Activated CD4-positive, alpha-beta memory T cell treated with anti-CD3 and anti-CD28 coated beads for 36 hours (primary cell): ENCODE measurements at places on chromosomes 3 and 15.

DNA sequence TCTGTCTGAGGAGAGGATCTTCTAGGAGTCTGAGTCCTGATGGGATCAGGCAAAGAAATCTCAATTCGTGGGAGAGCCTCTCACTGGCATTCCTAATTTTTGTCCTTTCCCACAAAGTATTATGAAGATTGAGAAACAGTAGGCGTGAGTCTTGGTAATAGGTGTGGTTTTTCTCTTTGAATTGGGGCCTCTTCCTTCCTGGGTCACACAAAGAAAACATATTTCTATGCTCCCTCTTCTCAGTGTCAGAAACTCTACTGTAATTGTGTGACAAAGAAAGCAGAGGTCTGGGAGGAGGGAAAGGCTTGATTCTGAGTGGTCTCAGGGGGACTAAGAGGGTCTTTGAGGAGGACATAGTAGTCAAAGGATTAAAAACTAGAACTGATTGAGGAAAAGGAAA lies 6.0 kb downstream of the GABRR3 start:
- H3K4me1 ChIP-seq = peaks cover 14% of the 10 kb centered on the region
- no peak overlapping the region for H3K4me3 ChIP-seq
- no peak for DNase-seq
- peak overlapping the region; percentile 65 for H3K27ac ChIP-seq
- H3K27me3 ChIP-seq = no peaks in the 10 kb centered on the region

GRCh38 chr15:37002041-37002672 lies 98.2 kb downstream of the MEIS2 start:
- H3K4me3 ChIP-seq = no peak overlapping the region
- H3K4me1 ChIP-seq = no peaks in the 10 kb centered on the region
- DNase-seq = no peak

DNA sequence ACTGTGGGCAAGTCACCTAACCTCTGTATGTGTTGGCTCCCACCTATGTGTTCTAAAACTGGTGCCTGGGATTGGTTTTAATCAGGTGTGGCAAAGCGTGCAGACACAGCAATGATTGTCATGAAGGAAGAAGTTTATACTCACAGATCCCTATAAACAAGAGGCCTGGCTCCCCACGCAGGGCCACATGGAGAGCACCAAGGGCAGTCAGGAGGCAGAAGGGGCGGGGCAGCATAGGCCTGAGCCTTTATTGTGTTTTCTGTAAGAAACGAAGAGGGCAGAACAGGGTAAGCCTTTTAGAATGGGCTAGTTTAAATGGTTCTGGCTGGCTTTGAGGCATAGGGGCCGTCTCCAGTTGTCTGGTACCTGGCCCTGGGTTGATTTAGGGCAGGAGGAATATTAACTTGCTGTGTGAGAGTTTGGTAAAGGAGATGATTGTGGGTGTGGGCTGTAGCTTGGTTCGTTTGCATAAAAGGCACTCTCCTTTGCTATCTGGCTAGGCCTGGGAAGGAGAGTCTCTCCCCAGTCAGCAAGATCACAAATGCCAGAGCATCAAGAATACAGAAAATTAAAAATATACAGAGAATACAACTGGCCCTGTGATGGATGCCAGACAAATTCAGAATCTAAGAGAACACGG lies 2.2 kb upstream of the FBXW12 start:
- no peak overlapping the region for H3K27ac ChIP-seq
- no peaks in the 10 kb centered on the region for H3K27me3 ChIP-seq
- no peaks in the 10 kb centered on the region for H3K4me1 ChIP-seq
- no peak overlapping the region for H3K4me3 ChIP-seq
- H3K36me3 ChIP-seq = no peaks in the 10 kb centered on the region

- H3K27me3 ChIP-seq = no peaks in the 10 kb centered on the region
- H3K36me3 ChIP-seq = no peaks in the 10 kb centered on the region
- no peak overlapping the region for H3K27ac ChIP-seq
- H3K4me1 ChIP-seq = no peaks in the 10 kb centered on the region
- no peak for DNase-seq
- H3K4me3 ChIP-seq = no peak overlapping the region
Observed at GRCh38 chr3:25289663-25290062, 138.4 kb upstream of the RARB start.

DNA sequence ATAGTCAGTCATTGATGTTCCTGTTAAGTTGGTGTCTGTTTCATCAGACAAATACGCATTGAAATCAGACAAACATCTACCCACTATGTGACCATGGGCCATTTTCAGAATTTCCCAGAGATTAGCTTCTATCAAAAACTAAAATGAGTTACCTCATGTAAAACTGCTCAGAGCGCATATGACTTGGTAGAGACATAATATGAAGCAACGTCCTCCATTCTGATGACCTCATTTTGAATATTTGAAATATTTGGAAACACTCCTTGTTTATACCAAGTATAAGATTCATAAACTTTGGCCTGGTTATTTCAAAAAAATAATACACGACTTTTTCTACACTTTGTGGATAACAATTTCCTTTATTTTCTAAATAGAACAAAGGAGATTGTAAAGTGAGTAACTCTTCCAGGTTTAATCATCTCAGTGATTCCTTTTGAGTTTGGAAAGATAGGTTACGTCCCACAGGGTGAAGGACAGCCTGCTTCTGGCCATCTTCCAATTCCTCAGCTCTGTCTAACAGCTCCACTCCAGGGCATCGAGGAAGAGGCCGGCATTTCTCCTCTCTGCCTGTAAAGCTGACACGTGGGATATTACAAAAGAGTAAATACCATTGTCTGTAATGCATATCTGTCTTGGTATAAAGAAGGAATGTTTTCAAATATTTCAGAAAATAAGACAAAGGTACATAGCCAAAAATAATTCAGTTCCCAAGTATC lies 122.6 kb downstream of the CADM2 start:
- H3K27me3 ChIP-seq = no peaks in the 10 kb centered on the region
- H3K36me3 ChIP-seq = no peaks in the 10 kb centered on the region
- no peak overlapping the region for H3K27ac ChIP-seq
- DNase-seq = no peak

GRCh38 chr3:170738766-170739165 lies 131.2 kb downstream of the RPL22L1 start:
- no peak overlapping the region for H3K27ac ChIP-seq
- no peak for DNase-seq
- no peaks in the 10 kb centered on the region for H3K4me1 ChIP-seq
- H3K27me3 ChIP-seq = peaks cover 9% of the 10 kb centered on the region

DNA sequence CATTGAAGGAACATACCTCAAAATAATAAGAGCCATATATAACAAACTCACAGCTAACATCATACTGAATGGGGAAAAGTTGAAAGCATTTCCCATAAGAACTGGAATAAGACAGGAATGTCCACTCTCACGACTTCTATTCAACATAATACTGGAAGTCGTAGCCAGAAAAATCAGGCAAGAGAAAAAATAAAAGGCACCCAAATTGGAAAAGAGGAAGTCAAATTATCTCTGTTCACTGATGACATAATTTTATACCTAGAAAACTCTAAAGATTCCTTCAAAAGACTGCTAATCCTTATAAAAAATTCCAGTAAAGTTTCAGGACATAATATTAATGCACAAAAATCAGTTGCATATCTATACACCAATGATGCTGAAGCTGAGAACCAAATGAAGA lies 34.9 kb downstream of the SLC2A2 start:
- no peak for DNase-seq
- H3K27me3 ChIP-seq = peaks cover 15% of the 10 kb centered on the region
- H3K27ac ChIP-seq = no peak overlapping the region
- H3K4me3 ChIP-seq = no peak overlapping the region

GRCh38 chr3:52848617-52849016 lies 13.8 kb upstream of the MUSTN1 start:
- no peaks in the 10 kb centered on the region for H3K4me1 ChIP-seq
- no peak overlapping the region for H3K27ac ChIP-seq
- no peaks in the 10 kb centered on the region for H3K36me3 ChIP-seq
- DNase-seq = no peak
- H3K4me3 ChIP-seq = no peak overlapping the region
- no peaks in the 10 kb centered on the region for H3K27me3 ChIP-seq

- H3K36me3 ChIP-seq = no peaks in the 10 kb centered on the region
- DNase-seq = no peak
- H3K27ac ChIP-seq = no peak overlapping the region
- peaks cover 6% of the 10 kb centered on the region for H3K4me1 ChIP-seq
Observed at GRCh38 chr15:65938604-65939003, 69.3 kb downstream of the RAB11A start.

DNA sequence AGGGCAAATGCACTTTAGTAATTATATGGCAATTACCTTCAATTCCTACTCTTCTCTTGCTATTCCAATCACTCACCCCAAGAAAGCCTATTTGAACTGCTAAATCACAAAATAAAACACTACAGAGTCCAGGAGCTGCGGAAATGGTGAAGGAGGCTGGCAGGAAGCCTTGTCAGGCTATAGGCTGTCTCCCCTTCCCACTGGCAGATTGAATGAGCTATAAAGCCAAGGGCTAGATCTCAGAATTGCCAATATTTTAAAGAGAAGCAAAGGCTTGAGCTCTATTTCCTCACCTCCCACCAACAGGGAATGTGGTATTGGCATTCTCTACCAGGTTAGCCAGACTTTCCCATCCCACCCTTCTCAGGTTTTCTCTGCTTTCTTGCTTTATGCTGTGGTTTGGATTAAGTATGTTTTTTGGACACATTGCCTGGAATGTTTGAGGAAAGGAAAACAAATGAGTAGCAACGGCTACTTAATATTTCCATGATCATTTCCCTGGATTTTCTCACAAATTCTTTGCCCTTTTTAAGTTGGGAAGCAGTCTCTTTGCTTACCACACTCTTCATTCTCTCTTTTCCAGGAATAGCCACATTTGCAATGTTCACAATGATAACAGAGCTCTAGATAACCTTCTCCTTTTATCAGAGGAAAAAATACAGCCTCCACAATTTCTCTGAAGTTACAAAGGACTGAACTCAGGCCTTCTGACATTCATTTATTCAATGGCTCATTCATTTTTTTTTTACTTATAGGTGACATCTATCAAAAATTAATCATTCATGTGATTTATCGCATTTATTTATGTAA lies 1125.4 kb downstream of the ROBO1 start:
- H3K4me1 ChIP-seq = no peaks in the 10 kb centered on the region
- no peaks in the 10 kb centered on the region for H3K36me3 ChIP-seq
- no peak for DNase-seq
- H3K27me3 ChIP-seq = no peaks in the 10 kb centered on the region

- H3K36me3 ChIP-seq = no peaks in the 10 kb centered on the region
- DNase-seq = no peak
- H3K27ac ChIP-seq = no peak overlapping the region
- H3K27me3 ChIP-seq = peaks cover 3% of the 10 kb centered on the region
- H3K4me1 ChIP-seq = peaks cover 65% of the 10 kb centered on the region
Observed at GRCh38 chr3:39323494-39323893, 6.0 kb upstream of the CCR8 start.

DNA sequence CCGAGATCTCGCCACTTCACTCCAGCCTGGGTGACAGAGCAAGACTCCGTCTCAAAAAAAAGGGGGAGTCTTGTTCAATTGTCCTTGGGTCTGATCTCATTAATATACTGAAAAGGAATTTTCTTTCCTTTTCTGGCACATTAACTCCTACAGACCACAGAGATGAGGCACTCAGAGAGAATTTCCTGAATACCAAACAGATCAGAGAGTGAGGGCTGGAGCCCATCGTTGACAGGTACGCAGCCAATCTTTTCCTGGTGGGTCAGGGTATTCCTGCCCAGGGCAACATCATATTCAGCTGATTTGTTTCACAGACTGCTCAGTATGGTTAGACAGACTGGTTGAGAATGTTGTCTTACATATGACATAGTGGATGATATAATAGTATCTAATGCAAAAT lies 82.8 kb upstream of the TNFSF10 start:
- peaks cover 9% of the 10 kb centered on the region for H3K4me1 ChIP-seq
- DNase-seq = no peak

DNA sequence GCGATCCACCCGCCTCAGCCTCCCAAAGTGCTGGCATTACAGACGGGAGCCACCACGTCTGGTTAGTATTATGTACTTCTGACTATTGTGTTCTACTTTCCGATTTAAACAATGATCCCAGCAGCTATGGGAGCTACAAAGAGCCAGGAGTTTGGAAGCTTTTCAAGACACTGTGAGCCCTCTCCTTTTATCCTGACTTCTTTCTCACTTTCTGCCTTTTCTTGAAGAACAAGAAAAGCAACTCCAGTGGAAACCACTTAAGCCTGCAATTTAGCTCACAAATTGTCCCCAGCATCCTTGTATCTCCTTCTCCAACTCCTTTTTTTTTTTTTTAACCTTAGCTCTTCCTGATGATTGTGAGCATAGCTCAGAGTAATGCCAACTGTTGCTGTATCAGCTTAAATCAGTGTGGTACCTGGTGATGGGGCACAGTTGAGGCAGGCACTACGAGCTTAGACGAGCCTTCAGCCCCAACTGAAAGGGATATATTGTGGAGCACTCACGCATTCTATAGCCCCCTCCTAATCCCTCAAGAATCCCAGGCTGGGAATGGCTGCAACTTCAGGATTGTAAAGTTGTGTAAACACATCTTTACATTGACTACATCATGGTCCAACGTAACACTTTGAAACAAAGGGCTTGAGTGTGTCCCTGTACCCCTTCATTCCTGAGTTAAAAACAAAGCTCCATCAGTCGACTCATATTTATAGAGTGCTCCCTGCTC lies 677.0 kb downstream of the FHIT start:
- H3K27ac ChIP-seq = no peak overlapping the region
- H3K27me3 ChIP-seq = no peaks in the 10 kb centered on the region
- no peak for DNase-seq
- H3K4me3 ChIP-seq = no peak overlapping the region
- H3K36me3 ChIP-seq = no peaks in the 10 kb centered on the region

DNA sequence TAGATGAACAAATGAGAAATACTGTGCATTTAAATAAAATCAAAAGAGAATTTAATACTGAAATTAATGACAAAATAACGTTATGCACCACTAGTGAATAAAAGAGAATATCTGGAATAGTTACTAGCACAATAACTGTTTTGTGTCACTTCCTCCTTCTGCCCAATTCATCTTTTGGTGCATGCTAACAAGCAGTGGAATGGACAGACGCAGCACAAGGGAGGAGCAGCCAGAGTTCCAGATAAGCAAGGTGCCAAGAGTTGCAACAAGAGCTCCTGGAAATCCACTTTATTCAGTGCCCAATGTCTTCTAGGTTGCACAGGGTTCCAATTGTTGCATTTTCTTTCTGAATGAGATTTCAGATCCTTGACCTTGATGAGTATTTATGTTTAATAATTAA lies 66.5 kb upstream of the PLXND1 start:
- no peak overlapping the region for H3K27ac ChIP-seq
- peaks cover 10% of the 10 kb centered on the region for H3K36me3 ChIP-seq
- no peaks in the 10 kb centered on the region for H3K27me3 ChIP-seq
- no peak overlapping the region for H3K4me3 ChIP-seq
- DNase-seq = no peak

- H3K4me3 ChIP-seq = no peak overlapping the region
- no peak for DNase-seq
- H3K27me3 ChIP-seq = no peaks in the 10 kb centered on the region
- peaks cover 16% of the 10 kb centered on the region for H3K36me3 ChIP-seq
- H3K4me1 ChIP-seq = peaks cover 66% of the 10 kb centered on the region
- no peak overlapping the region for H3K27ac ChIP-seq
Observed at GRCh38 chr15:31476236-31476810, 149.7 kb downstream of the KLF13 start.

- peaks cover 80% of the 10 kb centered on the region for H3K4me1 ChIP-seq
- H3K27me3 ChIP-seq = no peaks in the 10 kb centered on the region
- peak; percentile 28 for DNase-seq
- peaks cover 2% of the 10 kb centered on the region for H3K36me3 ChIP-seq
Observed at GRCh38 chr3:56917361-56918110, 115.8 kb upstream of the ARHGEF3 start.

- no peaks in the 10 kb centered on the region for H3K4me1 ChIP-seq
- no peak overlapping the region for H3K27ac ChIP-seq
- peaks cover 2% of the 10 kb centered on the region for H3K27me3 ChIP-seq
- DNase-seq = no peak
Observed at GRCh38 chr15:39558421-39558820, 22.5 kb upstream of the THBS1 start.

- peaks cover 21% of the 10 kb centered on the region for H3K4me1 ChIP-seq
- no peaks in the 10 kb centered on the region for H3K36me3 ChIP-seq
- no peak overlapping the region for H3K27ac ChIP-seq
- H3K27me3 ChIP-seq = no peaks in the 10 kb centered on the region
Observed at GRCh38 chr3:177681852-177682251, 484.6 kb upstream of the TBL1XR1 start.
